ENCODE measurements at places on chromosomes 2 and 18.

GRCh38 chr18:23301972-23302371, 151.1 kb upstream of the RIOK3 start:
- DNase-seq, result no peak

DNA sequence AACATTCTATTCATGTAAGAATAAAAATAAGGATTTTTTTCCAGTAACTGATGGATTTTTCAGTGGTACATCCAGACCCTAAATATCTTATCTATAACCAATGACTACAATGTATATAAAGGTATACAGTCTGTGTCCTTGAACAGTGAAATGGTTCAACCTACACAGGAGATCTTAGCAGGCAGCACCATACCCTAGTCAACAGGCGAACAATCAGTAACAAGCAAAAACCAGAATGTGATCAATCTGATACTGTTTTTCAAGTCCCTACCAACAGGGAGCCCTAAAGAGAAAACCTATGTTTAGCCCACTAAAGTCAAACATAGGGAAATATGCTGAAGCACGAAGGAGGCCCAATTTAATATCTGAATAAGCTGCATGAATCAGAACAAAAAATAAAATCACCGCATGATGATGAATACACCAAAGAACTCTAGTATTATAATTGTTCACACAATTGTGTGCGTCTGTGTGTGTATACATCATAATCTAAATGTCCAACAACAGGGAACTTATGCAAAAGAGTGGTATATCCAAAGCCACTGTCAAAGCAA, 26.0 kb downstream of the PTPN2 start:
- DNase-seq, result no peak

- no peak for DNase-seq
Measured at GRCh38 chr2:138238908-138239307, 262.7 kb upstream of the SPOPL start.

- no peak for DNase-seq
Measured at GRCh38 chr2:183244300-183244844, 120.1 kb downstream of the NUP35 start.

GRCh38 chr2:73986085-73986681, 1.5 kb downstream of the TET3 start:
- DNase-seq, result no peak

DNA sequence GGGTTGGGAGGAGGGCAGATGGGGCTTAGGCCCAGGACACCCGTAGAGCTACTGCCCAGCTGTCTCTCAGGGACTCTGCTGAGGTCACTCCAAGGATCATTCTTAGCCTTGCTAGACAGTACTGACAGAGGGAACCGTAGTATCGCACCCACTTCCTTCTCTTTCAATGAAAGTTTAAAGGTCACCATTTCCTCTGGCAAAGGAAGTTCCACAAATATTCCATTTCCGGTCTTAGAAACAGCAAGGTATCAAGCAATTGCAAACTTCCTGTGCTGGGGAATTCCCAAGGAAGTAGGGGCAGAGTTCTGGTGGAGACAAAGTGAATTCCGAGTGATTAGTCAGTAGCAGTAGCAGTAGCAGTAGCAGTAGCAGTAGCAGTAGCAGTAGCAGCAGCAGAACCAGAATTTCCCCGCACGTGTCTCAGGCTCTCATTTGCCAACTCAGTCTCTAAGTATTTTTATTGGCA, 24.7 kb downstream of the IL1B start:
- no peak for DNase-seq

DNA sequence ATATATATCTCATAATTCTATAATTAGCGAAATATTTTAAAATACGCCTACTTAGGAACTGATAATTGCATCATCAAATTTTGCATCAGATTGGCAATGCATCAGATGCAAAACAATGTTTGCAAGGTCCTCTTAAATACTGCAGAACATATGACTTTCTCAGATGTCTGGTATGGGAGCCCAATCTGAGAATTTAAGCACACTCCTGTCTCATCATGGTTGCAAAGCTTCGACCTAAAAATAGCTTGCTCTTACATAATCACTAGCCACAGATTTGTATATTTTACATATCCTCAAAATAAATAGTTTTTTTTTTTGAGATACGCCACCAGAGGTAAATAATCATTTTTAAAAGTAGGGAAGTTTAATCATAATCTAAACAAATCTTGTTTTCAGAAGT, 123.2 kb downstream of the CABYR start:
- no peak for DNase-seq

DNA sequence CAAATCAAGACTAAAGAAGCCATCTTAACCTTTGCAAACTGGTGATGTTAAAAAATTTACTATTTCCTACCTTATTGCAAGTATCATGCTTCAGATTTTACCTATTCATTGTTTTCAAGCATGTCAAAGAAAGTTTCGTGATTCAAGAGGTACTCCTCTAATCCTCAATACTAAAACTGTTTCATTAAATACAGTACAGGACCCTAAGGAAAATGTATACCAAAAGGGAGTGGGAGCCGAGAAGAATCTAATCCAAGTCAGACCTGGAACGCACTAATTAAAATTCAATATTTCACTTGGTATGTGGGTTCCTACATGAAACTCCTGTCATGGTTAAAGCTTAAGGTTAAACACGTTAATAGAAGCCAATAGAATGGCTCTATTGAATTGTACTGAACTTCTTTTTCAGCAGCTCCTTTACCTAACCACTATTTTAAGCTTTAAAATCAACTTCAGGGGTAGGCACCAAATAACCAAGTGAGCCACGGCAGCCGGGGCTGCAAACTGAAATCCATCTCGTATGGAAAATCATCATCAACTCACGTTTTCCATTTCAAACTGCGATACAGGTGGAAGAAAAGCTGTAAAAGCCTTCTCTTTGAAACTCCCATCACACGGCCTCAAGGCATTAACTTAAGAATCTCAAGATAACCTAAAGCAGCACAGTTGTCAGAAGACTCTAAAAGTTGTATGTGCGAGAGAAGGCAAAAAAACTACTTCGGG, 188.8 kb downstream of the ZEB2 start:
- DNase-seq, result no peak

DNA sequence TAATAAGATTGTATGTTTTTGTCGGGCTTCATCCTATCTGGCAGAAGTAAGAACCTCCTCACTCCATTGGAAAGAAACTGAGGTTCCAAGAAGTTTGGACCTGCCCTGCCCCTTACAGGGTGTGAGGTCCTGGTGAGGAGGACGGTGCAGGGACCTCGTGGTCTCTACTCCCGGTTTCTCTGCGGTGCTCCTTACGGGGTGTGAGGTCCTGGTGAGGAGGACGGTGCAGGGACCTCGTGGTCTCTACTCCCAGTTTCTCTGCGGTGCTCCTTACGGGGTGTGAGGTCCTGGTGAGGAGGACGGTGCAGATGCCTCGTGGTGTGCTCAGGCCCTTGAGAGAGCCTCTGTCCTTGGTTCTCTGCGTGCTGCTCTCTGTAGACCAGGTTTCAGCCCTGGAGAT, 5.2 kb downstream of the CTDP1 start:
- no peak for DNase-seq

DNA sequence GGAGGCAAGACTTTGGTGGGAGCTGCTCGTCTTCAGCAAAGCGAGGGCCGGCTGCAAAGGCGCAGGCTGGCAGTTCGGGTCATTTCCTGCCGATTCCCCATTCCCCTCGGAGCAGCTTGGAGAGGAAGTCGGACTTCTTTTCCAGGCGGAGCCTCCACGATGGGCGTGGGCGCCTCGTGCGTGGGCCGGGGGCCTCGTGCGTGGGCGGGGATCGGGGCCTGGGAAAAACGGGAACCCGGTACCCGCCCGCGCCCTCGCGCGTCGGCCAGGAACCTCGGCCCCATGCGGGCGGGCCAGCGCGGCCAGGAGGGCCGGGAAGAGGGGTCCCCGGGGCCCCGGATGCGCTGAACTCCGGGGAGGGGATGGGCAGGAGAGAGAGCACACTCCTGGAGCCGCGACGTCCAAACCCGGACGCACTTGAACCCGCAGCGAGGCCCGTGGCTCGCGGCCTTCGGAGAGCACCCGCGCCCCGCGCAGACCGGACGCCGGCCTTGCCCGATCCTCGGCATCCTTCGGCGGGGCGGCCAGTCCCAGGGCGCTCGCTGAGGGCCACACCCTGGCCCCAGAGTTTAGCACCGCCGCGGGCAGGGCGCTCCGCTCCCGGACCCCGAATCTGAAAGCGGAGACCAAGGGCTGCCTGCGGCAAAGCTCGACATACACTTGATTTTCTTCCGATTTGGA, 368.4 kb downstream of the MTX2 start:
- DNase-seq, result no peak

DNA sequence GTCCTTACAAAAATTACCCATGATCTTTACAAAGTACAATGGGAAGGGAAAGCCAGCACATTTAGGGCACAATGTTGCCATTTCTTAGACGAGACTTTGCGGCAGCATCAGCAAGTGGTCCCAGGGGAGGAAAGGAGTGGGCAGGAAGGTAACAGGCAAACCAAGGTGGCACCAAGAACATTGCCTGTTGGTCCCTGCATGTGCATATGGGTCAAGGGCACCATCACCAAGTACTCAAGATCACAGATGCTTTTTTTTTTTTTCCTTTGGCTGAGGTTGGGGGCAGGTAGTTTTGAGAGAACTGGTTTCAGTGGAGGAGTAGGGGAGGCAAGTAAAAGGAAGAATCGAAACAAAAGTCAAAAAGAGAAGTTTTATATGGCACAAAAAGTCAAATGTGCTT, 752 bp upstream of the CYTIP start:
- DNase-seq, result no peak

DNA sequence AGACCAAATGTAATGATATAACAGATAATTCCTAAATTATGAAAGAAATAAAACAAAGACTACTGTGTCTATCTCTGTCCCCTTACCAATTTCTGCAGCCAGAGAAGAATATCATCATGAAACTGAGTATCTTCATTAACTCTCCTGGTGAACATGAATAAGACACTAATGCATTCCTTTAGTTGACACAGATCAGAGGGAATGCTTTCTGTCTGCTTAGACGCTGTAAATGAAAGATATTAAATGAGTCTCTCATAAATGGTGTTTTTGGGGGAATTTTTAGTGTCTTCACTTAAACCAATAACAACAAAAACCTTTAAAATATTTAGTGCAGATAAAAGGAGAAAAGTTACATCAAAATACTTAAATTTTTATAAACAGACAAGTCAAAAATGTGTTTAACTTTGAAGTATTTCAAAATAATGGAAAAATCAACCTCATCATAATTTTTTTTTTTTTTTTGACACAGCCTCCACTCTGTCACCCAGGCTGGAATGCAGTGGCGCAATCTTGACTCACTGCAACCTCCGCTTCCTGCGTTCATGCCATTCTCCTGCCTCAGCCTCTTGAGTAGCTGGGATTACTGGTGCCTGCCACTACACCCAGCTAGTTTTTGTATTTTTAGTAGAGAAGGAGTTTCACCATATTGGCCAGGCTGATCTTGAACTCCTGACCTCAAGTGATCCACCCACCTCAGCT, 16.0 kb downstream of the EPG5 start:
- no peak for DNase-seq

DNA sequence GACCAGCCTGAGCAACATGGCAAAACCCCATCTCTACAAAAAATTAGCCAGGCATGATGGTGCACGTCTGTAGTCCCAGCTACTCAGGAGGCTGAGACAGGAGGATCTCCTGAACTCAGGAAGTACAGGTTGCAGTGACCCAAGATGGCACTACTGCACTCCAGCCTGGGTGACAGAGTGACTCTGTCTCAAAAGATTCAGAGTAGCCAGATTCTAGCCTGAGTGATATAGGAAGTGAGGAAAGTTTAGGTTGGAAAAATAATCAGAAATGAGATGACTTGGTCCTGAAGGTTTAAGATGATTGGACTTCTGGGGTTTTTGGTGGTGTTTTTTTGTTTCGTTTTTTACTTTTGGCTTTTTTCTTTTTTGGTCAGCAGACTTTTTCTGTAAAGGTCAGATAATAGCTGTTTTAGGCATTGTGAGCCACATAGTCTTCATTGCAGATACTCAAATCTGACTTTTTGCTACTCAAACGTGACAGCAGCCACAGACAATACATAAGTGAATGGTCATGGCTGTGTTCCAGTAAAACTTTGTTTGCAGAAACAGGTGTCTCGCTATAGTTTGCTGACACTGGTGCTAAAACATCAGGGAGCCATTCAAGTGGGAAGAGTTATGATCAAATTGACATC, 104.1 kb upstream of the UBXN4 start:
- DNase-seq, result no peak

DNA sequence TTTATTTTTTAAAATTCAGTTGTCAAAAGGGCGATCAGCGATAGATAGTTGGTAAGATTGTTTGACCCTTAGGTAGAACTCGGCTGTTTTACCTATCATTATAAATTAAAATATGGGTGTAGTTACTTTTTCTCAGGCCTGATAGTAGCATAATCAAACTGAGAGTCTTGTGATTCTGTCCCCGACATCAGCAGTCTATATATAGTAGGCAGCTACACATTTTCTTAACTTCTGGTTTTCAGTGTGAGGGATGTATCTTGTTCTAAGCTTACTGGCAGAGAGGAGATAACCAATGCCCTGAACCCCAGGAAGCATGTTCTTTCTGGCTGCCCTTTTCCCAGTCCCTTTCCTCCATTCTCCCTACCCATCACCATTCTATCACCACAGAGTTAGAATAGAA, 56.6 kb downstream of the XRCC5 start:
- no peak for DNase-seq

- no peak for DNase-seq
Measured at GRCh38 chr2:85247610-85248009, 80.2 kb downstream of the TGOLN2 start.

- no peak for DNase-seq
Measured at GRCh38 chr2:232680006-232680405, 17.1 kb upstream of the GIGYF2 start.

DNA sequence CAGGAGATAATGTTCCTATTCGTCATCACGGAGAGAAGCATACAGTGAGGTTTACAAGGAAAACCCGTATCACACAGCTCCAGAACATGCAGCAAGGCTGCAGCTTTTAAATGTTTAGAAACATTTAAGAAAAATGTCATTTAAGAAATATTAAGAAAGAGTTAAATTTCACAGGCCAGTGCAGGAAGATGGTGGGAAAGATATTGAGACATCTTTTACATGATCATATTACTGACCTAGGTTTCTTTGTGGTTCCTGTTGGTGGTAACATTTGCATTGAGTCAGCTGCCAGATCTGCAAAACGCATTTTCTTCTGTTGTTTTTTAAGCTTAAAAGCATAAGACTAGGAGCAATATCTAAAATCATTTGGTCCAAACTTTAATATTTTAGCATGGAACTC, 44.9 kb downstream of the CPO start:
- no peak for DNase-seq

- DNase-seq, result no peak
Measured at GRCh38 chr2:147636238-147636882, 208.5 kb upstream of the ACVR2A start.

- no peak for DNase-seq
Measured at GRCh38 chr2:15844211-15844801, 96.0 kb upstream of the MYCN start.

DNA sequence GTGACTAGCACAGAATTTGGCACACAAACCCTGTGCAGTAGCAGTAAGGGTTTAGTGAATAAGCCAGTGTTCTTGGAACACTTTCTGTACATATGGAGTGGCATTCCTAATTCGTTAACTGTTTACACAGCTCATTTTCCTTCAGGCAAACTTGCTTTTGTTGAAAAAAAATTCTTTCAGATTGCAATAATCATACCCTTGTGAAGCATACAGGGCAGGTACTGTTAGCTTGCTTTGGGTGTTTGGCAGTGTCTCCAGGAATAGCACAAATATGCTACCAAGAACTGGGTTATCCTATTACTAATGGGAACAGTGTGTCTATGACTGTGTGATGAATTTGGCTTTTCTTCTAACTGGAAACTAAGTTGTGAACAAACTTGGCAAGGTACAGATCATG, 33.4 kb downstream of the UGP2 start:
- no peak for DNase-seq

- DNase-seq, result no peak
Measured at GRCh38 chr2:12617853-12618252, 98.9 kb upstream of the TRIB2 start.

Measured in esophagus squamous epithelium (tissue), 5 donors.